ENCODE measurements at places on chromosomes 7 and 10.

DNA sequence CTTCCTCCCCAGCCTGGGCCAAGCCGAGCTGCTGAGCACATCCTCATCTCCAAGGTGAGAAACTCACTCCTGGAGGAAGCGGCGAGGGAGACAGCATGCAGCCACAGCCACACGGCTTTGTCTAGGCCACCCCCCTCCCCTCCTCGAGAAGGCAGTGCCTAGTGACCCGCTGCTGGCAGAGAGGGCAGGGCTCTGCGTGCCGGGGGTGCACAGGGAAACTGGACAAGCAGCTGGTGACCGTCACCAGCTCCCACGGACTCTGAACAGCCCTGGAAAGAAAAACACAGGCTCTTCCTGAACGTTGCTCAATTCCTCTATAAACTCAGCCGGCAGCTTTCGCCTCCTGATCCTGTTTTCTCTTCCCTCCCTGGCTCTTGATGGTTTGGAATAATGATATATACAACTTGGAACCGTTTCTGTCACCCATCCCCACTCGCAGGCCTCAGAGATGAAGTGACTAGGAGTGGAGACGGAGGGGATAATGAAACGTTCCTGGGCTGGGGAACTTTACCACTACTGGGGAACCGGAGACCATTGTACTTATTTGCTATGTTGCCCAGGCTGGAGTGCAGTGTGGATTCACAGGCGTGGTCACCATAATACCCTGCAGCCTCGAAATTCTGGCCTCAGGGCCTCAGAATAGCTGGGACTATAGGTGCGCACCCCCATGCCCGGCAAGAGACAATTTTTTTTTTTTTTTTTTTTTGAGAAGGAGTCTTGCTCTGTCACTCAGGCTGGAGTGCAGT is 19.3 kb downstream of the PAPOLB start:
- no peak for DNase-seq

DNA sequence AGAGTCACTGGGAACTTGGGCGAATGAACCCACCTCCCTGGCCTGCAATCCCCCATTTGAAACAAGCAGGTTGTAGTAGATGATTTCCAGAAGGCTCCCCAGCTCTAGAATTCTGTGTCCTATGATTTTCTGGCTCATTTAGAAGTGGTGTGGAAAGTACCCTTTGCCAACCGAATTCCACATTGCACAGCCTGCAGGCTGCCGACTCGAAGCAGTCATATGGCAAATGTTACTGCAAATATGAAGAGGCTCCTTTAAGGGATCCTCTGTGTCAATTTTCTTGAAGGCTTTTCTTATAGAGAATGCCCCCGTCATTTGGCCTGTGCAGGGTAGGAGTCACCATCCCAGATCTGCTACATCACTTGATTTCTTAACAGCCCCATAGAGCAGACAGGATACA is 5.6 kb downstream of the PODXL start:
- DNase-seq: no peak

DNA sequence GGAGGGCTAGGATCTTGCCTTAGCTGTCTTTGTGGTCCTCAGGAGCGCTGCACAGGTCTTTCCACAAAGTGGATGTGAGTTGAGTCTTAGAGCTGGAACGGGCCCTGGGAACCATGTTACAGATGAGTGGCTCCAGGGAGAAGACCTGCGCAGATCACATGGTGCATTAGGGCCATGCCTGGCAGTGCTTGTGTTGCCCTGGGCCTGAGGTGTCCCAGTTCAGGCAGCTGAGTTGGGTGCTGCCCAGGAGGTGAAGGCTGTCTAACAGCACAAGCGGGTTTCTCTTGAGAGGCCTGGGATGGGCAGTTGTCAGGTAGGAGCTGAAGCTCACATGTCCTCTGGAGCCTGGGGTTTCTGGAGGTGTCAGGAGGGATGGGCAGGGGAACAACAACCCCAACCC is 33.7 kb upstream of the ANKRD2 start:
- DNase-seq: no peak

DNA sequence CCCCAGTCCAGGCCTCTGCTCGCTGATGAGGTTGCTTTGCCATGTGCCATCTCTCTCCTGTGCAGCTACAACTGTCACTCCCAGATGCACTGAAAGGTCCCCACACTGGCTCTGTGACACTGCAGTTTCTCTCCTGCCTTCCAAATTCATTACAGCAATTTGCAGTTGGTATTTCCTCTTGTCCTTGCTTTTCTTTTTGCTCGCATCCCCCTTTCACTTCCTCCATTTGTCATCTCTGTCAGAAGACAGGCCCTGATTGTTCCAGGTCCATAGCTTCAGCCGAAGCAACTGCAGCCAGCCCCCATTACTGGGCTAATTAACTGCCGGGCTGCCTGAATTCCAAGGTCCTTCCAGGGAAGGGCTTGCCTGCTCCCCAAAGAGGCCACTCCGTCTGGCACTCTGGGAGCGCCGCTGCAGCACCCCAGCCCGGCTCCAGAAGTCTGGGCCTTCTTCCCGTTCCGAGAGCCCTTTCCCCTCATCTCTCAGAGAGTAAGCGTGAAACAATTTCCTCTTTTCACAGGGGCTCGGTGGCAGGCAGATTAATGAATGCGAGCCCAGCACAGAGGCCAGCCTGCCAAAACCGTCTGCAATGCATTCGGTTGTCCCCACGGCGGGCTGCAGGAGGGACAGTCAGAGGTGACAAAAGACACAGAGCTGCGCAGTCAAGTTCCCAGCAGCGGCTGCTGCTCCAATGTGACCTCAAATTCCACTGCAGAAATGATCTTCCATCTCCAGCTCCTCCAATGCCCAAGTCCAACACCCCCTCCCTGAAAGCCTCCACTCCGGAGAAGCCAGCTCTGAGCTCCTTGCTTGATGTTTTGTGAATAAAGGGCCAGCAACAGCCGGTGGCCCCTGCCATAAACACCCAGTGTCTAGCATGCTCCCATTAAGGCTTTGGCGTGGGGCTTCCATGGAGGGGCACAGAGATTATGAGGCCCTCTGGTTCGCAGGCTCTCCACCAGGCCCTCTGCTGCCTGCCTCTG is 279.4 kb upstream of the HABP2 start:
- DNase-seq: peak; percentile 17

DNA sequence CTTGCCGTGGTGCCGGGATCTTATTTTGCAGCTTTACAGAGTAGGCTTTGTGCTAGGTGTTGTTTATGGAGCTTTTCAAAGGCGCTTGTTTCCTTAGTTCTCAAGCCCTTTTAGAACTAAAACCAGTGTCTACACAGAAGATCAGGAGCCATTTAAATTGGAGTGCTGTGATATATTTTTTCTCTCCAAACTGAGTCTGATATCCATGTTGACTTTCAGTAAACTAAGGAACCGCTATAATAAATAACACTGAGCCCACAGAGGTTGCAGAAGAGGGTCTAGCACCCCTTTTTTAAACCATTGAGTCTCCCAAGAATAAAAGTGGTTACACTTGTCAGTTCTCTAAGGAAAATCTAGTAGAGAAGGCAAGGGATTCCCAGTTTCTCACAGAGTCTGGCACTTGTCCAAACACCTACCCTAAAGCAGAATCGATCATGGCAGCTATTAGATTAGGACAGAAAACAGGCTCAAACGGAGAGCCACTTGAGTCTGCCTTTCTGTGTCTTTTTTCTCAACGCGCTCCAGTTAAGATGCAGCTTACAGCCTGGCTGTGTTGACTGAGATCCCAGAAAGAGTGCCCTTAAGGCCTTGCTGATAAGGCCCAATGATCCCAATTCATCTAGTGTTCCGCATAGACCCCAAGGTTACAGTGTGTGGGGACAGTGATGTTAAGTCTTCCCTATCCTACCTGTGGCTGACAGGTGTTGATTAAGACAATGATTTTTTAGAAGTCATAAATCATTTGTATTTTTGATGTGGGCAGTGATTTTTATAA is 804 bp downstream of the TMEM106B start:
- DNase-seq: peak; percentile 17

DNA sequence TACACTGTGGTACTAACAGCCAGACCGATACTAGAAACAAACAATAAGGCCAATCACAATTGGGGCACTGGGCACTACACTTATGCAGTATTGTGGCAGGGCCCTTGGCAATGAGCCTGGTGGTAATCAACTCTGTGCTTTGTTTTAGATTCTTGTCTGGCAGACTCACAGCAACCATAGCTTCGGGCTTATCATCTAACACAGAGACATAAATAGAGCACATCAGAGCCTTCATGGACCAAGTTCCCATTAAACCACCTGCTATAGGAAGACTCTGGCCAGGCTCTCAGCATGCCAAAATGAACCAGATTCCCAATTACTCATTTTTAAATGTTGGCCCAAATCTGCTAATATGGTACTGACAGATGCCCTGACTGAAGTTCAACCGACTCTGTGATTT is 218.6 kb downstream of the DGKI start:
- no peak for DNase-seq

DNA sequence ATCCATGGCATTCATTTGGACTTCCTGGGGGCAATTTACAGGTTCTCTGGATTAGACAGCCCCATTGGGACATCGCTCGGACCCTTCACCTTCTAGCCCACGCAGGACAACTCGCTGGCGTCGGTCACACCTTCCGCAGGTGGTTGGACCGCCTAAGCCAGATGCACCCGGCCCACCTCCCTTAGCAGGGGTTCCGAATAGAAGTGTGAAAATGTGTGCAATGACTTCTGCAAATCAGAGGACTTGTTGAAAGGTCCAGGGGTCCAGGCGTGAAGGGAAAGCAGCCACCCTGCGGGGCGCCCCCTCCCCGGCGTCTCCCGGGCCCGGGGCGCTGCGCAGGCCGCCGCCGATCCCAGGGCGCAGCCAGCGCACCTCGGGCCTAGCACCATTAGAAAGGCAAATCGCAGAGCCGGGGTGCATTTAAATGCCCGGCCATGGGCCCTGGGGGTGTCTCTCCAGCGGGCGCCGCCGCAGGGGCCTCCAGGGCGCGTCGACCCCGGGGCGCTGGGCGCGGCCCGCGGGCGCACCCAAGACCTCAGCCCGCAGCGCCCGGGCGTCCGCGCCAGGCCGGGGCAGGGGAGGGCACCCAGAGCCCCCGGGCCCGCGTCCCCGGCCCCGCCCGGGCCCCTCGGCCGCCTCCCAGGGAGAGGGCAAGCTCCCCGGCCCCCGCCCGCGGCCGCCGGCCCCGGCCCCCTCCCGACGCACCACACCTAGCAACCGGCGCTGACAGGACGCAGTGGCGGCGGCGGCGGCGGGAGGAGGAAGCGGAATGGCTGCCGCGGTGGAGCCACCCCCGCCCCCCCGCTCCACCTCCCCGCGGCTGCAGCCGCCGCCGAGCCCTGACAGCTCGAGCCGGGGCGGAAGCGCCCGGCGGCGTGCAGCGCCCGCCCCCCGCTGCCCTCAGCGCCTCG is 1.2 kb downstream of the JAZF1 start:
- peak; percentile 39 for DNase-seq

DNA sequence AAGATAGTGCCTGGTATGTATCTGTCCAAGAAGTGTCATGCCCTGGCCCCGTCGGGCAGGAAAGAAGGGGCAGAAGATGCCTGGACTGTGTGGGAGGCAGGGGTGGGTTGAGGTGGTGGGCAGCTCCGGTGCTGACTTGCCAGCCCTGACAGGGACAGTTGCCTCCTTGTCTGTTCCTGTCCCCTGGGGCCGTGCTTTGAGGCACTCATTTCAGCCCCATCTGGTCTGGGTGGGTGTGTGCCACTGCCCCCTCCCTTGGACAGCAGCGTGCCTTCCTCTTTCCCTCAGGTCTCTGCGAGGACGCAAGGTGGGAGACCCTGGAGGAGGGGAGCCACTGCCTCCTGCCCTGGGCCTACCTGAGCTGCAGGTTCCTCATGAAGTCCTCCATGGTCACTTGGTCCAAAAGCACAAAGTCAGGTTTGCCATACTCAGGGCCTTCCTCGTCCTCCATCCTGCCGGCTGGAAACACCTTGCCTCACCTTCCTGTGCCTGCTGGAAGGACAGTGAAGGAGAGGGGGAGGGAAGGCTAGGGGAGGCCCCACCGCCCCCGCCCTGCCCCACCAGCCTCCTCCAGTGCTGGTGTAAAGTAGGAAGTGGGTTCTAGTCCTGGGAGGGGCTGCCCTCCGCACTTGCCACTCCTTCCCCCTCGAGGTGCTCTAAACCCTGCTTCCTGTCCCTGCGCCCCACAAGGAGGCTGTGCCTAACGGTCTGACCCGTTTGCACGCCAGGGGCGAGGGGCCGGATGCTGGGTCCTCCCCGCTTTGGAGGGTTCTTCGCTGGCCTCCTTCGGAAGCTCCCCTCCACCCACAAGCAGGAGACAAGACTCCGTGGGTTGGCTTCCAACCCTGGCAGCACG is at the start of gene MYO1G:
TSS of gene MYO1G (minus strand) at position 505 of the 856 bp plus-strand sequence. CDS start at position 451, 54 bp downstream.
- DNase-seq: no peak

GRCh38 chr10:15180736-15181135 is 12.2 kb upstream of the NMT2 start:
- no peak for DNase-seq

DNA sequence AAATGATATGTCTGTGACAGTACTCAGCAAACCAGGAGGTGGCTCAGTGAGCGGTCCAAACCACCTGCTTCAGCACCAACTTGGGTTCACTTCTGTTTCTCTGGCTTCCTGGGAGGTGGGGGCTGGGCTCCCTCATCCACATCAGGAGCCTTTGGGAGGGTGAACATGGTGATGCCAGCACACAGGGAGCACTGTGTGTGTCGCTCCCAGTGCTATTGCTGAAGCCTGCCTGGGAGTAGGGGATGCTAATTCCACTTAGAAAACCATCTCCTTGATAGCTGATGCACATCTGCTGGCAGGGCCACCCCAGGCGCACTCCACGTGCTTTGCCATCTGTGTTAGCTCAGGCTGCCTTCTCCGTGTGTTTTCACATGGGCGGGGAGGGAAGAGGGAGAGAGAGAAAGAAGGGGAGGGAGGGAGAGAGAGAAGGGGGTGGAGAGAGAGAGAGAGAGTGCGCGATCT is 58.0 kb downstream of the RAMP3 start:
- DNase-seq: no peak

DNA sequence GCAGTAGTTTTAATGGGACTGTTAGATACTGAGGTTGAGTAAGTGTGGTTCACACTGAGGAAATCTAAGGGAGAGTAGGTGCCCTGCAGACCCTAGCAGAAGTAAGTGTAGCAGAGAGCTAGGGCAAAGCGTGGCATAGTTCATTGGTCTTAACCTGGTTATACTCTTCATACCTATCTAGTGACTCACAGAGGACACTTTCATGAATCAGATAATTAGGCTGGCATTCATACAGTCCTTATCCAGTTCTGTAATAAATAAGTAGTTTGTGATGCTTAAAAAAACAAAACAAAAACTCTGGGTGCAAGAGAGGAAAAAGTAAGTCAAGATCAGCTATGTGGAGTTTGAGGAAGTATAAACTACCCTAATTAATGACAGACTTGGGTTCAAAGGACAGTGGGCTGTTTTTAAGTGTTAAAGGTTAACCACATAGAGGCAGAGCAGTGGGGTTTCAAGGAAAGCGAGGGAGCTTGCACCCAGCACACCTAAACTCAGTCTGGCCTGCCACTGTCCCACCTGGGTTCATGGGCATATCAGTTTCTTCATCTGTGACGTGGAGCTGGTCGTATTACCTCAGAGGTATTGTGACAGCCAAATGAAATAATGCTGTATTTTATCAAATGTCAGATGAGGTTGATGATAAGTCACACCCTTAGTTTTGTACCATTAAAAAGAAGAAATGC is 27.1 kb downstream of the LMTK2 start:
- DNase-seq: peak; percentile 11

DNA sequence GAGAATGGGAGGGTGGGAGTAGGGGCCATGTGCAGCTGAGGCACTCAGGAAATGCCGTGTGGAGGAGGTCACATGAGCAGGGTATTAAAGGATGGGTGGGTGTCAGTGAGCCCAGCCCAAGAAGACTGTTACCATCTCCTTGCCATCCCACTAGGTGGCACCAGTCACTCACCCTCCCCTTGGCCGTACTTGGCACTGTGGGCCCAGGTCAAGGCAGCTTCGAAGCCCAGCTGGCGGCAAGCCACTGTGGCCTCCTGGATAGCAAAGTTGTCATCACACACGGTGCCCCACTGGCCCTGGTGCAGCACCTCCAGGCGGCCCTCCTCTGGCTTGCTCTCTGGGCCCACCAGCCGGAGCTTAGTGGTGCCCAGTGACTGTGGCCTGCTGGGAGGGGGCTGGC is 5.4 kb downstream of the LOXL4 start:
- no peak for DNase-seq
